ENCODE measurements at places on chromosomes 4 and X.

DNA sequence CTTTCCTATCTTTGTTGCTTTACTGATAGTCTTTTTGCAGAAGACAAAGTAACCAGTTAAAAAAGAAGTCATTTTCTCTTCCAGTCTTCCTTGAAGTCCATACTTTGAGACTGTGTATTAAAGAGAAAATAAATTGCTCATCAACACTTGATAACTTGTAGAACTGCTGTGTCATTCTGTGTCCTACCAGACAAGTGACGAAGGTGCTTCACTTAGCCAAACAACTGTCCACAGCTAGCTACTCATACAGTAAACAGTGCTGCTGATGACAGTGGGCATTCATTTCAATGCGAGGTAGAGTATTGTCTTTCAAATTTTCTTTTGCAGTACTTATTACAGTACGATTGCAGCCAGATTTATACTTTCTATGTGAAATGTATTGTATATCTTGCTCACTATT lies 11.5 kb downstream of the COL25A1 start:
- no peaks in the 10 kb centered on the region for H3K36me3 ChIP-seq
- DNase-seq = no peak
- no peak overlapping the region for H3K4me3 ChIP-seq
- H3K27me3 ChIP-seq = peaks cover 3% of the 10 kb centered on the region

DNA sequence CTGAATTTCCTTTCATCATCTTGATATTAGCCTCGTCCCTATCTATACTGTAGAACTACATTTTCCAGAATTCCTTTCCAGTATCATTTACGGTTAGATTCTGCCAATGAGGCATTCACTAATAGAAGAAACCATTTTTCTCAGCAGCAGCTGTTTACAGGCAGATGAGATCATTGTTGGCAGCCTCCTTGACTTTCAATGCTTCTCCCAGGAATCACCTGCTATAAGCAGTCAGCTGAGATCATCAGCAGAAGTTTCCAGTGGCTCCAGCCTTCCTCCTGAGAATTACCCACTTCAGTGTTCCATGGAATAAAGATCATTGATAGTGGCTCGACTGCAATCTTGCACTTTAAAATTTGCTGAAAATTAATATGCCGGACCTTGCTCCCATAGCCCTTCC lies 157.3 kb upstream of the TET2 start:
- no peaks in the 10 kb centered on the region for H3K27me3 ChIP-seq
- no peak overlapping the region for H3K27ac ChIP-seq
- H3K4me1 ChIP-seq = no peaks in the 10 kb centered on the region
- H3K4me3 ChIP-seq = no peak overlapping the region

GRCh38 chr4:115972967-115973366 lies 859.5 kb upstream of the NDST4 start:
- no peaks in the 10 kb centered on the region for H3K36me3 ChIP-seq
- H3K4me3 ChIP-seq = no peak overlapping the region
- H3K27me3 ChIP-seq = no peaks in the 10 kb centered on the region
- no peaks in the 10 kb centered on the region for H3K4me1 ChIP-seq
- no peak for DNase-seq
- H3K27ac ChIP-seq = no peak overlapping the region

- no peaks in the 10 kb centered on the region for H3K4me1 ChIP-seq
- DNase-seq = no peak
- no peak overlapping the region for H3K27ac ChIP-seq
- no peak overlapping the region for H3K4me3 ChIP-seq
These were observed 14.4 kb upstream of the ZNF41 start for GRCh38 chrX:47497271-47497888.

GRCh38 chr4:121958777-121959176 lies 6.9 kb upstream of the TRPC3 start:
- H3K27ac ChIP-seq = no peak overlapping the region
- no peak overlapping the region for H3K4me3 ChIP-seq
- no peaks in the 10 kb centered on the region for H3K36me3 ChIP-seq
- H3K4me1 ChIP-seq = no peaks in the 10 kb centered on the region

DNA sequence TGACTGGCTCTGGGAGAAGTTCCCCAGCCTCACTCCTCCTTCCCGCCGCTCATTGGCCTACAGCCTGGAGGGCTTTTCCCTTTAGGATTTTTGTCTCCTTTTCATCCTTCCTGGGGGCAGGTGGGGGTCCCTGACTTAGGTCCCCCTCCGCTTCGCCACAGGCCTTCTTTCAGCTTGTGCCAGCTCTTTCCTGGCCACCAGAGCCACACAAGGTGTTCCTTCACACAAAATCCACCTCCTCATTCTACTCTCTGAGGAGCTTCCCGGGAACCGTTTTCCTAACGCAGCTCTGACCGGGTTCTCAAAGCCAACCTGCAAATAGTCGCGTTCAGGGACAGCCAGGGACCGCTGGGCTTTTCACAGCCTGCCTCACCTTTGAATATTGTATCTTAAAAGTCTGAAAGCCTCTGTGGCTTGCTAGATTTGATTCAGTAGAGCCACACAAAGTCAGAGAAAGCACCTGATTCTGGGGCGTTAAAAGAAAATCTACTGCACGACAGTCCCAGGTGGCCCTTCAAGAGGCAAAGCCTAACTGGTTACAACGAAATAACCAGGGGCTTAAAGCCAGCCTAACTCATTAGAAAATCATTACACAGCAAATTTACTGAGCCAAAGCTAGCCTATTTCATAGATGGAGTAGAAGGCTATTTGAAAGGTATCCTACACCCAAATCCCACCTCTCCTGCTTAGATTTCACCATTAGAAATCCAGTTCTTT lies 731 bp upstream of the GPC3 start:
- no peak overlapping the region for H3K27ac ChIP-seq
- H3K4me3 ChIP-seq = peak overlapping the region; percentile 17
- no peak for DNase-seq
- no peaks in the 10 kb centered on the region for H3K36me3 ChIP-seq
- peaks cover 28% of the 10 kb centered on the region for H3K27me3 ChIP-seq

Measured in T-cell (primary cell).